ENCODE measurements at places on chromosomes 6 and 20. TPM values are rescaled to one million over a fixed set of nuclear protein-coding genes. Genes with fewer than 3 reads are reported as not detected.

Gene ELOVL2
- 13.8 TPM for total RNA-seq

Gene CALHM4
- not detected for total RNA-seq

GRCh38 chr20:37670351-37670791, 23.5 kb upstream of the CTNNBL1 start:
- no peak overlapping the region for H3K4me3 ChIP-seq
- DNase-seq: no peak
- peaks cover 28% of the 10 kb centered on the region for H3K4me1 ChIP-seq
- peaks cover 21% of the 10 kb centered on the region for H3K27me3 ChIP-seq

Gene NTSR1
- not detected for total RNA-seq

GRCh38 chr20:50244352-50245149, 53.9 kb downstream of the CEBPB start:
- H3K36me3 ChIP-seq: no peaks in the 10 kb centered on the region
- no peak for DNase-seq
- no peak overlapping the region for H3K4me3 ChIP-seq
- no peak overlapping the region for H3K27ac ChIP-seq
- peaks cover 19% of the 10 kb centered on the region for H3K4me1 ChIP-seq

GRCh38 chr6:157712585-157713295, 110.3 kb upstream of the SNX9 start:
- no peak overlapping the region for H3K27ac ChIP-seq
- peaks cover 12% of the 10 kb centered on the region for H3K27me3 ChIP-seq
- H3K4me1 ChIP-seq: peaks cover 9% of the 10 kb centered on the region
- no peak for DNase-seq

Gene C6orf58
- total RNA-seq: 0.82 TPM

Gene NRSN1
- total RNA-seq: 0.54 TPM

DNA sequence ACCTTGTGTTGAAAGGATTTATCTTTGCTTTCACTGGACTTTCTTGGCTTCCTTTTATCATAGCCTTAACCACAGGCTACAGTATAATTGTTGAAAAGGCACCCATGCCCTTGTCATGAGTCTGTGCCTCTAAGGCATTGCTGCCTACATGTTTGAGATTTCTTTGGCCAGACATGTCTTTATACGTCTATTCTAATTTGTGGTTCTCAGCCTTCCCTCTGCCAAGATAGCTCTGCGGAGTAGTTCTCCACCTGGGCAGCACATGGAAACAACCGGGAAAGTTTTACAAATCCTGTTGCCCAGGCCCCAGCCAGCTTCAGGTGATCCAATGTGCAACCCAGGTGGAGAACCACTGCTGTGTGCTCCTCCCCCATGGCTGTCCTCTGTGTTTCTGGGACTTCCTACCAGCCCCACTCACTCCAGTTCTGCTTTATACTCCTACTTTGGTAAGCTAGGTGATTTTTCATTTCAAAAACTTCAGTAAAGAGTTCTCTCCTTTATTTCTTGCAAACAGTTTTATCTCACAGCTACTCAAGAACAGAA, 159.6 kb upstream of the MYLIP start:
- DNase-seq: no peak
- H3K27ac ChIP-seq: no peak overlapping the region
- no peak overlapping the region for H3K4me3 ChIP-seq
- no peaks in the 10 kb centered on the region for H3K4me1 ChIP-seq
- H3K36me3 ChIP-seq: peaks cover 3% of the 10 kb centered on the region

DNA sequence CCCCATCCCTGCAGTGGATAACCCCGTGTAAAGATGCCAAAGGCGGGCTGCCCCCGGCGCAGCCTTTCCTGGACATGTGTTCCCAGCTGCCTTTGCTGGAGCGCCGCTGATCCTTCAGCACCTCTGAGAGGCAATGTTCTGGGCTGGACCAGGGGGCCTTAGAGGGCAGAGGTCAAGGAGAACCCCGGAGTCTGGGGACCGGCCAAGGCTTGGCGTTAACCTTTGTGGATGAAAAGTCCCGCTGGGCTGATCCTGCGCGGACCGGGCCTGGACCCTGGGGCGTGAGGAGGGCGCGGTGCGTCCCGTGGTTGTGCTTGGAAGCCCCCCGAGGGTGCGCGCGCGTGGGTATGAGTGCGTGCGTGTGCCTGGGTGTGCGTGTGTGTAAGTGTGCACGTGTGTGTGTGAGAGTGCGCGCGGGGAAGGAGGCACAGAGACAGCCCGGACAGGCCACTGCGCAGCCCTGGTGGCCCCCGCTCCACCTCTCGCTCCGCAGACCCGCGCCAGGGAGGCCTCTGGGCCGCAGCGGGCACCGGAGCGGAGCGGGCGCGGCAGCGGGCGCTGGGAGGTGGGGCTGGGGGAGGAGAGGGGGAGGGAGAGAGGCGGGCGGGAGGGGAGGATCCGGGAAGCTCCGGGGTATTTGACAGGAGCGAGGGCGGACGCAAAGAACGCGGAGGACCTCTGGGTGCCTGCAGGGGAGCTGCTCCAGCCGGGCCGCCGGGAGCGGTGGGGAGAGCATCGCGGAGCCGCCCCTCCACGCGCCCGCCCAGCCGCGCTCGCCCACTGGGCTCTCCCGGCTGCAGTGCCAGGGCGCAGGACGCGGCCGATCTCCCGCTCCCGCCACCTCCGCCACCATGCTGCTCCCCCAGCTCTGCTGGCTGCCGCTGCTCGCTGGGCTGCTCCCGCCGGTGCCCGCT, at the start of gene SMOC2:
Gene SMOC2 (plus strand): TSS at position 665 of the 914 bp plus-strand sequence. CDS start 187 bp downstream, at position 852.
- peak within 1 kb of the TSS; percentile 82 for H3K4me3 ChIP-seq
- peaks cover 87% of the 10 kb centered on the region for H3K27me3 ChIP-seq
- no peak for DNase-seq
- H3K36me3 ChIP-seq: no peaks in the 10 kb centered on the region

DNA sequence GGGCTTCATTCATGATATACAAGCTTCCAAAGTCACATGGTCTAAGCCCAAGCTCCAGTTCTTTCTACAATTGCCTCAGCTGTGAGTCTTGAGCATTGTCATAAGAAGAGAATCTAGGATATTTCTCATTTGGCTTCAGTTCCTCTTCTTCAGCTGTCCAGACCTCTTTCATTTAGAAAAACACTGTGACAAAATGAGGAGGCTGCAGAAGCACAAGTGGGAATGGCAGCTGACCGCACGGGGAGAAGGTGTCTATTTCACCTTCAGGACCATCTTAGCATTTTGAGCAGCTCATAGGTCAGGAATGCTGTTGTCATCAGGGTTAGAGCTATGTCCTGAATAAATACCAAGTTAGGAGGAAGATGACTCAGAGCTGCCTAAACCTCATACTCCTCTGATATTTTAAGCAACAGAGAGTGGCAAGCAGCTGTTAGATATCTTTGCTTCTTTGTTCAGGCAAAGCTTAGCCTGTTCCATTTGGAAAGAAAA, 390.1 kb upstream of the CITED2 start:
- DNase-seq: no peak
- H3K27ac ChIP-seq: no peak overlapping the region
- no peaks in the 10 kb centered on the region for H3K27me3 ChIP-seq
- H3K4me1 ChIP-seq: peaks cover 41% of the 10 kb centered on the region

DNA sequence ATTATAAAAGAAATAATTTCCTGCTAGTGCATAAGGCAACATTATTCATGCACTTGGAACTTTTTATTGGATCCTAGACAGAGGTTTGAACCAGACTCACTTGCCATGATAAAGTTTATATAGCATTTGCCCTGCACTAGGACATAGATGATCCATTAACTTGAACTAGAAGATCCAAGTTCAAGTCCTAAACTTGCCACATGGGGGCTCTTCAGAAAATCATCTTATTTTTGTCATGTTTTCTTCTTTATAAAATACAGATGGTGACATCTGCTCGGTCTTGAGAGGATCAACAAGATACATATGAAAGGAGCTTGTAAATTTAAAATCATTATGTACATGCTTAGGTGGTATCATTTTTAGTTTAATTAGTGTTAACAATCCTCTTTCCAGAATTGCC, 94.5 kb downstream of the SIM1 start:
- no peak for DNase-seq
- no peaks in the 10 kb centered on the region for H3K36me3 ChIP-seq
- peaks cover 47% of the 10 kb centered on the region for H3K27me3 ChIP-seq
- peaks cover 10% of the 10 kb centered on the region for H3K4me1 ChIP-seq

Gene SLC17A2
- not detected for total RNA-seq

Gene ZNF391
- total RNA-seq: 10.2 TPM

Gene C20orf144
- total RNA-seq: 0.44 TPM

DNA sequence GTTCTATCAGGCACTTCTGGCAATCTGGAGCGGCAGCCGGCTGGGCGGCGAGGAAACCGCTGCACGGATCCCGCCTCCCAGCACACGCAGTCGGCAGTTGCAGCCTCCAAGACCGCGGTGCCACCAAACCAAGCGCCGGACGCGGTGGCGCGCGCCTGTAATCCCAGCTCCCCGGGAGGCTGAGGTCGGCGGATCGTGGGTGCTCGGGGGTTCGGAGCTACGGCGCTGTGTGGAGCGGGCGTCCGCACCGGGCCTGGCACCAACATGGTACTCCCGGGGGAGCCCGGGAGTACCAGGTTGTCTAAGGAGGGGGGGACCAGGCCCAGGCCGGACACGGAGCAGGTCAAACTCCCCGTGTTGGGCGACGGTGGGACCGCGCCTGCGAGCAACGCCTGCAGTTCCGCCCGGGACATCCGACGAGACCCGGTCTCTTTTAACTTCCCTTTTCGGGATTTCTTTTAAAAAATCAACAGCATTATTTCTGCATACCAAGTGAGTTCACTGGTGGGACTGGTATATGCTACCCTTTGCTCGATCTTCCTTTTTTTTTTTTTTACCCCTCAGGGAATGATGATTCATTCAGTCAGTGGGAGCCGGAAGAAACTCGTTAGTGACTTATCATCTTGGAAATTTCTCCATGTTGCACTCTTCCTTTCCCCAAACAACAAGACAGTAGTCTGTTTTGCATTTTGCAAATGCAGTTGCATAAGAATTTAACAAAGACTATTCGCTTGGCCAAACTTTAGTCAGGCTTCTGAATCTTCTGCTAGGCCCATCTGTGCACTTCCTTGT, 27.6 kb downstream of the ZNF311 start:
- H3K4me3 ChIP-seq: peak overlapping the region; percentile 81
- H3K4me1 ChIP-seq: peaks cover 27% of the 10 kb centered on the region
- peaks cover 58% of the 10 kb centered on the region for H3K27me3 ChIP-seq
- H3K36me3 ChIP-seq: peaks cover 5% of the 10 kb centered on the region
- no peak for DNase-seq

GRCh38 chr6:50936277-50936681, 117.6 kb downstream of the TFAP2B start:
- no peaks in the 10 kb centered on the region for H3K36me3 ChIP-seq
- H3K27me3 ChIP-seq: no peaks in the 10 kb centered on the region
- peaks cover 4% of the 10 kb centered on the region for H3K4me1 ChIP-seq
- H3K4me3 ChIP-seq: no peak overlapping the region

- no peak overlapping the region for H3K27ac ChIP-seq
- H3K36me3 ChIP-seq: no peaks in the 10 kb centered on the region
- no peaks in the 10 kb centered on the region for H3K4me1 ChIP-seq
- no peak overlapping the region for H3K4me3 ChIP-seq
- H3K27me3 ChIP-seq: peaks cover 5% of the 10 kb centered on the region
Measured at GRCh38 chr6:5979650-5980420, 26.9 kb downstream of the NRN1 start.

Gene RIPOR2
- total RNA-seq: 2.9 TPM

GRCh38 chr20:63979557-63980316, at the start of gene SAMD10:
Gene SAMD10, minus strand, starts transcription at chr20:63979642. Its CDS starts 175 bp downstream, at chr20:63979467.
- peak within 1 kb of the TSS; percentile 96 for H3K4me3 ChIP-seq
- H3K27me3 ChIP-seq: no peaks in the 10 kb centered on the region
- peak; percentile 45 for DNase-seq
- peak within 1 kb of the TSS; percentile 57 for H3K27ac ChIP-seq

Gene BPIFA1
- not detected for total RNA-seq

Gene TBCC
- 21.7 TPM for total RNA-seq

Gene SLA2
- 0.16 TPM for total RNA-seq

DNA sequence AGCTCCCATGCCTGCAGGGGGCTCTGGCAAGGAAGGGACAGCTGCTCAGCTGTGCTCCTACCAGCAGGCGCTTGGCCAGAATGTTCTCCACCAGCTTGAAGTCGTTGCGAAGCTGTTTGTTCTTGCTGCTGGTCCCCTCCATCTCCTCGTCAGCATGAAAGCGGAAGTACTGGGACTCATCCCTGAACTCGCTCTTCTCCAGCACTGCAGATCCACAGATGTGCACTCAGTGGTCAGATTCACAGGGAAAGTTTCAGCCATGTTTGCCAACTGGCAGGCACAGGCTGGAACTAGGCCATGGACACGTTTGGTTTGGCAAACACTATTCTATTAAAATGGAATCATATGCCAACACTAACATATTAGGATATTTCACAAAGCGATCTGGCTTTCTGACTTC, 167.9 kb downstream of the PREX1 start:
- no peak overlapping the region for H3K27ac ChIP-seq
- H3K4me1 ChIP-seq: peaks cover 13% of the 10 kb centered on the region
- no peak overlapping the region for H3K4me3 ChIP-seq
- peaks cover 42% of the 10 kb centered on the region for H3K36me3 ChIP-seq
- no peaks in the 10 kb centered on the region for H3K27me3 ChIP-seq
- DNase-seq: no peak

DNA sequence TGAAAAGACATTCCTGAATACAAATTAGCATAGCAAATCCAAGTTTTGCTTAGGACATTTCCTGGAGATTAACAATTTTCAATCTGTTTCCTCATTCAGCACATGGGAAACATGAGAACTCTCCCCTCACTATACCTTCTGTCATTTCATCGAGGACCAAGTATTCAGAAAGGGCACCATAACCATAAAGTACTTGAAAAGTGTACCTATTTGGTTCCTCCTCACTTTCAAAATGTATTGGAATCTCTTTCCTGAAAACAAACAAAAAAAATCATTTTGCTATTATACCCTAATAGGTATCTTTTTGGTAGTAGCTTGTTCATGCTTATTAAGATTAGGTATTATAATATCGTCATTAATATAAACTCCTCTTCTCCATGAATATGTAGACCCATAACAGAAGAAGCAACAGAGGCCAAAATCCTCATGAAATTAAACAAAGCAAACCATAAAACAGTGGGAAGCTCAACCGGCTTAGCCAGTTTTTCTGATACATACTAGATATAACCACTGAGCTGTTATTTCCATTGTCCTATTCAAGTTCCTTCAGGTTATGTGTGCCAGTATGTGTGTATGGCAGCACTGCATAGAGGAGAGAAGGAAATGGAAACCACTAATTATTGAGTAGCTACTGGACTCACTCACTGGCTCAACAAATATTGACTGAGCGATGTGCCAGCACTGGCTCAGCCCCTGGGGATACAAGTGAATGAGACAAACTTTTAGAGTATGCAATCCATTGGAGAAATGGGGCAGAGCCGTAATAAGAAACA, 274.0 kb downstream of the MAFB start:
- H3K36me3 ChIP-seq: no peaks in the 10 kb centered on the region
- no peaks in the 10 kb centered on the region for H3K4me1 ChIP-seq
- DNase-seq: no peak

Gene KCNQ5
- total RNA-seq: 1.5 TPM

DNA sequence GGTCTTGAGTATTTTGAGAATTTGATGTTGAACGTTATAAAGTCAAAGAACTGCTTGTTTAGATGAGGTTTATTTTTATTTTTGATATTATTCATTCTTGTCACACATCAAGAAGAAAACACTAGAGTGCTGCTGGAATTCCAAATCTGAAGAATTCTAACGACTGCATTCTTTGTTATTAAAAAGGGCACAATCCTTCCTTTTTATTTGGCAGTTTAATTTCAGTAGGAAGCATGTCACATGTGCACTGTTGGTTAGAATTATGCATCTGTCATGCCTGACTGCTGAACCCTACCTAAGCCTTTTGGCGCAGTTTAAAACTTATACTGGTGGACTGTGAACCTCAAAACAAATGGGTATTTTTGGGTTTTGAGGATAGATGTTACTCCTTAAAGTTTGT, 4.0 kb downstream of the ID4 start:
- H3K36me3 ChIP-seq: peaks cover 22% of the 10 kb centered on the region
- H3K4me1 ChIP-seq: peaks cover 58% of the 10 kb centered on the region
- H3K4me3 ChIP-seq: peak overlapping the region; percentile 98
- peaks cover 3% of the 10 kb centered on the region for H3K27me3 ChIP-seq
- DNase-seq: no peak

Gene PGC
- not detected for total RNA-seq

Measured in neural crest cell (in vitro differentiated cells).